Activated T-cell treated with anti-CD3 and anti-CD28 coated beads for 48 hours (primary cell): ENCODE measurements at places on chromosomes 3 and 15.

DNA sequence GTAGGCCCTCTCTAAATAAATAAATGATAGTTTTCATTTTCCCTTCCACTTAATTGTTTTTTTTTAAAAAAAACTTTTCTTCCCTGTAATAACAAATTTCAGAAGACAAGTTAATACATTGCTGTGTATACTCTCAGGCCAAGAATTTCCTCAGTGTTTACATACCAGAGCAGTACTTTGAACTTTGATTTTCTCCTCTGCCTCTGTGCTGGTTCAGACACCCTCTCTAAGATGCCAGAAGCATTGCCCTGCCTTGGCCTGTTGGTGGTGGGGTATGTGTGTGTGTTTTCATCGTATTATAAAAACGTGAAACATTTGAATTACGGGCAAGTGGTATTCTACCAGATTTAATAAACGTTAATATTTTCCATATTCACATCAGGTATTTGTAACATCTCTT is 70.1 kb downstream of the SMAD3 start:
- DNase-seq, result no peak

DNA sequence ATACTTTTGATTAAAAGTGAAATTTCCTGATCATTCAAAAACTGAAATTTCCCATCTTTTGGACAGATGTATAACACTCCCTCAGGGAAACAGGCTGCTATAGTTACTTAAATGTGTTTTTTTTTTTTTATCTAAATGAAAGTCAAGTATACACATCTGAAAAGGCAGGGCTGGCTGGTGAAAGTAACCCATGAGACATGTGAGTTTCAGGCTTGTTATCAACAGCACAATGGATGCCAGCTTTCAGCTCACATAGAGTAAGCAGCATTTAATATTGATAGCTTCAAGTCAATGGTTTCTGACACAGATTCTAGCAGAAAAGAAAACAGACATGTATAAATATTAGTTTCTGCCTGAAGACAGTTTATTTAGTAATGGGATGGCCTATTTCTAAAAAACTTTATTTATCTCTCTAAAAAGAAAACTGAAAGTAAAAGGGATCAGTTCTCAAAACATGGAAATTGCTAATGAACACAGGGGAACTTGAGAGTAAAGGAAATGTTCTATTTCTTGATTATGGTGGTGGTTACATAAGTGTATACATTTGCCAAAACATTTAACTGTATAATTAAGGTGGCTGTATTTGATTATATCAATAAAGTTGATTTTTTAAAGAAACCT is 89.7 kb upstream of the CMC1 start:
- no peak for DNase-seq

DNA sequence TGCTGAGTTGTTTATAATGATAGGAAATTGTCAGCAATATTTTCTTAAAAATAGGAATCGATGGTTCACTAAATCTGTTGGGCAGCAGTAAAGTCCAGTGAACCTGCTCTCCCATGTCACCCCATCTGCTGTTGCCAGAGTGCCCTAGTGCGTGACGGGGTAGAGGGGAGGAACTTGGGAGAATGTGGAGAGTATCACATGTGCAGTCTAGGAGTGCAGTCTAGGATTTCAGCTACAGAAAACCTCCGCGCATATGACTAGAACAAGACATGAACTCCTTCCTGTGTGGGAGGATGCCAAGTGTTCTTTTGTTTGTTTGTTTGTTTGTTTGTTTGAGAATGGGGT is 74.6 kb upstream of the ACAD9 start:
- no peak for DNase-seq

GRCh38 chr3:45546716-45547701 is 47.5 kb upstream of the LIMD1 start:
- peak; percentile 33 for DNase-seq

DNA sequence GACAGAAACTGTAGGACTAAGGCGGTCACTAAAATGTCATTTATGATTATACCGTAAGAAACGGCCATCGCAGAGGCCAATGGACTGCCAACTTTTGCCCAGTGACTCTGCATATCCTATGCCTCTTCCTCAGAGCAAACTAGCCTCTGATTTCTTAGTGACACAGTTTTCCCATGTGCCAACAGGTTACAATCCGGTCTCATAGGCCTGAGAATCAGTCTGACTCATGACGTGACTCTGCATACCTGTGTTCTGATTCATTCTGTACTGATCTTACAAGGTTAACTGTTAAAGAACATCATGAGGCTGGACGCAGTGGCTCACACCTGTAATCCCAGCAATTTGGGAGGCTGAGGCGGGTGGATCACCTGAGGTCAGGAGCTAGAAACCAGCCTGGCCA is 17.8 kb downstream of the RUBCN start:
- DNase-seq, result no peak

GRCh38 chr15:81084716-81085115 is 49.4 kb upstream of the CFAP161 start:
- DNase-seq, result no peak

DNA sequence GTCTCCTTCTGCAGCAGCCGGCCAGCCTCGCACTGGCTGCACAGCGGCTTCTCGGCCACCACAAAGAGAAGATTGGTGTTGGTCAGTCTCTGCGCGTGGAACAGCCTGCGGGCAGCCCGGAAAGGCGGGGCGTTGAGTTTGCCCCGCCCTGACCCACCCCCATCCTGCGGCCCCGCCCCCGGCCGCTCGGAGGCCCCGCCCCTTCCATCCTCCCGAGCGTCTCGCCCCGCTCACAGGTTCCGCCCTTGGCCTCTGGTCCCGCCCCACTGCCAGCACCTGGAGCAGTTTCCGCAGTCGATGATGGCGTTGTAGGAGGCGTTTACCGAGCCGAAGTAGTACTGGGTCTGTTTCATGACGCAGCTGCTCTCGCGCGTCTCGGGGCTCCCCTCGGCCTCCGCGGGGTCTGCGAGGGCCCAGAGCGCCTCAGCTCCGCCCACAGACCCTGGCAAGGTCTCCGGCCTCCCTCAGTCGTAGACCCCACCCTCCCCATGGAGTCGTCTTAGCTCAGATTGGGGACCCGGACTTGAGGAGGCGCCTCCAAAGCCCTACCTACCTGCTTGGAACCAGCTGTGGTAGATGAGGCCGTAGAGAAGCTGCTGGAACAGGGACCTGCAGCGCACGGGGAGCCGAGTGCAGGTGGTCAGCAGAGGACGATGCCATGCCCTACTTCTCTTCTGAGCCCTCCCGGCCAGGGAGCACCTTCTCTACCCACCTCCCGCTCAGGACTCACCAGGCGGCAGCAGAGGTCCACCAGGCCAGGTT is 5.9 kb upstream of the TMEM115 start:
- DNase-seq, result peak; percentile 91

GRCh38 chr3:41007399-41007798 is 191.9 kb upstream of the CTNNB1 start:
- DNase-seq, result no peak

DNA sequence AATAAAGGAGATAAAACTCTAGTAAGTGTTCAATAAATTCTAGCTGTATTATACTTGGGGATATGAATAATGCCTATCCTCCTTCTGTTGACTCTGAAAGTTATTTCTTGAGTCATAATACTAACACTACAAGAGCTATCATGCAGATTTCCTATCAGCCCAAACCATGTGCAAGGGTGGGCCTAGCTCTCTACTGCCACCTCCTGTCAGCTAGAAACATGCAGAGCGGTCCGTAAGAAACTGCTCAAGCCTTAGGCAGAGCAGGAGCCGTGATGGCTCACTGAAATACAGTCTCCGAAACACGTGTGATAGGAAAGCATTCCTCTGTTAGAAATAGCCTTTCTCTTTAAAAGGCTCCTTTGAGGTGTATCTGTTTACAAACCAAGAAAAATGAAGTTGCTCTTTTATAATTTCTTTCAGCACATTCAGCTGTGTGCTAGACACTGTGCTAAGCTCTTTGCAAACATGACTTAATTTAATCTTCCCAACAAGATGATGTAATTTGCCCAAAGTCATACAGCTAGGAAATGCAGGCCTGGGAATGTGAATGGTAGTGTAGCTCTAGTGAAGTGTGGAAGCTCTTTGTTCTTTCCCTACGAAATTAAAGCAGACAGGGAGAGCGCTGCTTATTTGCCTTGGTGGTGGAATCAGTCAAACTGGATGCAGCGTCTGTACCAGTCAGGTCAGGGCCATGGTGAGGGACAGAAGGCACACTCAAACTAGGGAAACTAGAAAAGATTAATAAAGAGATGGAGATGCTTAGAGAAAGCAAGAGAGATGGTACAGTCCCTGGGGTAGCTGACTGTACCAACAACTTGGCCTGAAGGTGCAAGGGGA is 43.1 kb downstream of the MTHFS start:
- DNase-seq, result peak; percentile 62

GRCh38 chr3:38127611-38128302 is 9.2 kb downstream of the ACAA1 start:
- no peak for DNase-seq

GRCh38 chr3:87227835-87228144 is 681 bp downstream of the CHMP2B start:
- no peak for DNase-seq

- no peak for DNase-seq
Measured at GRCh38 chr3:123939706-123940105, 21.3 kb downstream of the CCDC14 start.

DNA sequence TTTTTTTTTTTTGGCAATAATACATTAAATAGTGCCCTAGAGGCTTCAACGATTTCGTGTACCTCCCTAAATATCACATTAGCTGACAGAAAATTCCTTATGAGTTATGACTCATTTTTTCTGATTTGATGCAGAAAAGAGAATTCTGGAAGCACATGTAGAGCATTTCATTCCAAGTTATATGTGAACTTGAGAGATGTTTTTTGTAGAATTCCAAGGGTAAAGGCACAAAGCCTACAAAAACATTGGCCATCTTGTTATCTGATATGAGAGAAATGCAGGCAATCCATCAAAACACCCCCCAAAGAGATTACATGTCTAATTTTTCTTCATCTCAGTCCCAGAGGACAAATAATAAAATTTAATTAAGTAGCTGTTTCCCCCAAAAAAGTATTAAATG is 6.7 kb upstream of the PFN2 start:
- DNase-seq, result no peak

DNA sequence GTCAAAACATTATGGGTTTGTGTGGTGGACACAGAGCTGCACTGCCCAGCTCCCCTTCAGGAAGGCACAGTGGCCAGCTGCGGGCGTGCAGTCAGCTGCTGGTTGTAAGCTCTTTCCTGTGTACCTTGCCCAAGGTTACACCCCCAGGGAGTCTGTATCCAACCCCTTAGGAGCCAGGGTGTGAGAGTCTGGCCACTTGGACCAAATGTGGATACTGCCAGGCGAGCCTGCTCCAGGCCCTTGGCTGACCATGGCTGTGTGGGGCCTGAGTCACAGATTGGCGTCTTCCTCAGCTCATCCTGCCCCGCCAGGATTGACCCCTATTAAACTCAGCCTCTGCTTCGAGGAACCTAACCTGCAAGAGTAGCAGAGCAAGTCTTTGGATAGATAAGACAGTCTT is 56.9 kb downstream of the ABHD5 start:
- DNase-seq, result no peak

DNA sequence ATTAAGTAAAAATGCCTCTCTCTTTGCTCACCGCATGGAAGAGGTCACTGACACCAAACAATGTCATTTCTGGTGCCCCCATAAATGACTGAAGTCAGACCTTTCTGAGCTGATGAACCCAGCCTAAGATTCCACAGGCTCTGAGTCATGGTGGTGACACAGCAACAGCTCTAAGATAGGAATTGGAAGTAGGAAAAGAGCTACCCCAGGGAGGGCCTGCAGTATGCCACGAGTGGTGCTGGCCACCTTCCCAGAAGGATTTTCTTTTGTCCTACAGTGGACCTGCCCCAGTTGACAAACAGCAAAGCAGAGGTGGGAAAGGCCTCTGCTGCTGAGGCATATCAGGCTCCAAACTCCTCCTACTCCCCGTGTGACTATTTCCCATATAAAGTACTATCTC is 208.1 kb downstream of the MINAR1 start:
- no peak for DNase-seq

- DNase-seq, result no peak
Measured at GRCh38 chr15:25544076-25544475, 105.3 kb upstream of the UBE3A start.

GRCh38 chr3:140416666-140417065 is 261.2 kb upstream of the TRIM42 start:
- DNase-seq, result no peak

GRCh38 chr3:61771976-61772375 is 210.6 kb downstream of the PTPRG start:
- DNase-seq, result no peak

DNA sequence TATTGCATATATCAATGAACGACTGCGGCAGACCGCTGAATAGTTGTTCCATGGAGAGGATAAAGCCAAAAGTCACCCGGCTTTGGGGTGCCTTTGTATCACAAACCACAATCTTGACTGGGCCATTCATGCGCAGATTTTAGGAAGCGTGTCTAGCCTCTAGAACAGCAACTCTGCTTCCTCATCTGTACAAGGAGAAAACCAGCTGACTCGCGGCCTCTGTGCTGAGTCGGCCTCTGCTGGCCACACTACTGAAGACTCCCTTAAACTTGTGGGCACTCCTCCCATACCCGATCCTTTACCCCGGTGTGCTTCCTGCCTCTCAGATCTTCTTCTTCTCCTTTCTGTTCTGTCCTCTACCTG is 872 bp downstream of the DLEC1 start:
- no peak for DNase-seq

GRCh38 chr3:190746531-190746930 is 116.0 kb downstream of the GMNC start:
- DNase-seq, result no peak

- DNase-seq, result no peak
Measured at GRCh38 chr3:25904206-25904605, 114.3 kb downstream of the OXSM start.

- DNase-seq, result peak; percentile 39
Measured at GRCh38 chr3:44114142-44114541, 127.5 kb upstream of the TOPAZ1 start.

DNA sequence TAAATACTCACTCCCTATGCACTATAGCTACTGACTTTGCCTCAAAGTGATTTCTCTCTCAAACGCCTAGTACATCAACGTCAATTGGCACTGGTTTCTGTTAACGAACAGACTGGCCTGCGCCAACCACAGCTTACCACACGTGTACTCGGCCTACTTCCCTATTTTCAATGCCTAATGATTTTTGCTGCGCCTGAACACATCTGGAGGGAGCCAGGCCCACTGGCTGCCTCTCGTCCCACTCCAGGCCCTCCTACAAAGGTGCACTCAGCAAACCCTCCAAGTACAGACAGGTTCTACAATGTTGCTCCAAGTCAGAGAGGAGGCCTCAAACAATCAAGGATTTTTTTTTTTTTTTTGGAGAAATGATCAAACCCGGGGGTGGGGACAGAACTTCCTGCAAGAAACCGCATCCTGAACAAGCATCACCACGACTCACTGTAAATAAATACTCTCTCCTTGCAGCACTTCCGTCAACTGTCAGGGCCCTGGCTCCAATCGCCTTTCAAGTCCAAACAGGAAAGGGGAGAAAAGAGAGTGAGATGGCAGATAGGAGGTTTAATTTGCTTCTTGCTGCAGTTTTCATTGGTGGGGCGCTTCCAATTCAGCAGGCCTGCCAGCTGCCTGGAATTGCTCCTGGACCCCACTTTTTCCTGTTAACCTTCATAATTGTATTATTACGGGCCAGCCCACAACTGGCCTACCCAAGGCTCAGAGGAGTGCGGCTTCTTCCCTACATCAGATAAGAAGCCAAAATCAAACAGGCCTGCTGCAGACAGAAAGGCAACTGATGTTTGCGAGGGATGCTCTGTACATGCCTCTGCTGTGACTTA is 139.3 kb downstream of the FOXP1 start:
- peak; percentile 46 for DNase-seq
